NCI-H526 (cell line): ENCODE measurements at places on chromosomes 6 and 20.

GRCh38 chr20:1370548-1371110 lies 22.2 kb downstream of the FKBP1A start:
- no peak for DNase-seq

DNA sequence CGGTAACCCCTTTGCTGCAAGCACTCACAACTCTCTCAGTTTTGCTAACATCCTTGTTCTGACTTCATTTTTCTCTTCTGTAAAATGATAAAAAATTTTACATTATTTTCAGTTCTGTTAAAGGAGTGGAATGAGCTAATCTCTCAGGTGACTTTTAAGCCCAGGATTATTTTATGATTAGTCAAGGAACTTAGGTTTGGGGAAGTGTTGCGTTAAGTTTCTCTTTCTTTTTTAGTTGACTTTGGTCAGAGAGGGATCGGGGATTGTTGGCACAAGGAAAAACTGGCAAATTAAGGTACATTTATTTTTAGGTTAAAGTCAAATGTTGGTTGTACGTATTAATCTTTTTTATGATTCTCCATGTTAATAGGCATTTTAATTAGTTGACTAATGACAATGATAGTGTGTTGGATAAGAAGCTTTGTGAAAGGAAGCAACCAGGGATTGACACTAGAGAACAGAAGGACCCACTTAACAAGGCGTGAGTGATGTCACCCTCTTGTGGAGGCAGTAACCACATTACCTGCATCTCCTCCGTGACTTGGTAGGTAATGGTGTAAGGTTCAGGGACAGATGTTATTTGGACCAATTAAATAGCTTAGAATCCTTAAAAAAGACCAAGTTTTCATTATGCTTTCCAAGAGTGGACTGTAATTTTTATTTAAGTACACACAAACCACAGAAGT lies 31.6 kb downstream of the CD83 start:
- no peak for DNase-seq

- DNase-seq: no peak
These were observed 232.5 kb downstream of the TFAP2C start for GRCh38 chr20:56861590-56861989.

DNA sequence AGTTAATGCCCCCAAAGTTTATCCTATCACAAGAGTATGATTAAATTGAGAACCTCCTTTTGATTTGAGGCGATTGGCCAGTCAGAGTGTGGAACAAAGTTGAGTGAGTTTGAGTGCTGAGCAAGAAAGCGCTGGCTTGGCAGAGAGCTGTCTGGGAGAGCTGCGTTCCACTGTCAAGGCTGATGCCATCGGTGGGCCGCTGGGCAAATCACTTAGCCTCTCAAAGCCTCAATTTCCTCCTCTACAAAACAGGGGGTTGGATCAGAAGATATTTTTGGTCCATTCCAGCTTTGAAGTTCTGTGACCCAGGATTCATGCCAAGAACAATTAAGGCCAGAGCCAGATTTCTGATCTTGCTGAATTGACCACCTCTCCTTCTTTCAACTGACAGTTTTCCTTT lies 60.2 kb downstream of the TMEM242 start:
- no peak for DNase-seq

GRCh38 chr6:57198926-57199636 lies 23.0 kb downstream of the RAB23 start:
- no peak for DNase-seq

GRCh38 chr6:4582506-4583417 lies 193.4 kb upstream of the CDYL start:
- no peak for DNase-seq

- no peak for DNase-seq
These were observed at the start of gene VSX1 for GRCh38 chr20:25081730-25082497. VSX1 (minus strand) TSS chr20:25082141; CDS start chr20:25082096, 45 bp downstream.

GRCh38 chr6:159389695-159390094 lies 220.5 kb downstream of the FNDC1 start:
- no peak for DNase-seq

DNA sequence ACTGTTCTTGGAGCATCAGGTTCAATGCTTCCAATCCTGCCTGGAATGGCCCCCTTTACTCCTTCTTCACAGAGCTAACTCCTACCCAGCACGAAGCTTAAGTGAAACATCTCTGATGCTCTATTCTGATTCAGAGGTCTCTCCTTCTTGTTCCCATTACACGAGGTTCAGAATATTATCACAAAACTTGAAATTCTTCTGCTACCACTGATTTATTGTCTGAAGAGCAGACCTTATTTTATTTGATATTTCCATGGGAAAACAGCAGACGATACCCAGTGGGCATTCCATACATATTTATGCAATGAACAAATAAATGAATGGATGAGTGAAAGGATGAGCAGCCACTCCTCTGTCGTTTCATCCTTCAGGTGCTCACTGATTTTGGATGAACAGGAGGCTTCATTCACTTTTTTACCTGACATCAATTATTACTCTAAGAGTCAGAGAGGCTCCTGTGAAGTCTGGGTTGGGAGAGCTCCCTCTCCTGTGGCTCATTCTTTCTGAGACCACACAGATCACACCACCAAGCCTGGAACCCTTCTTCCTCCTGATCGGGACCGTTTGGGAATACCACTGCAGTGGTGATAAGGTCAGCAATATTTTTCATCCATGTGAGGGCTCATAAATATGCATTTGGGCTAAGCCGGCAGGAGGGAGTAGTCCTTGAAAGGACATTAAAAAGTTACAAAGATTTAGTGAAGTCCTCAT lies 25.8 kb downstream of the SMLR1 start:
- no peak for DNase-seq

- no peak for DNase-seq
These were observed 41.6 kb upstream of the TFAP2C start for GRCh38 chr20:56587307-56588041.

GRCh38 chr6:11362564-11362963 lies 130.1 kb upstream of the NEDD9 start:
- no peak for DNase-seq

DNA sequence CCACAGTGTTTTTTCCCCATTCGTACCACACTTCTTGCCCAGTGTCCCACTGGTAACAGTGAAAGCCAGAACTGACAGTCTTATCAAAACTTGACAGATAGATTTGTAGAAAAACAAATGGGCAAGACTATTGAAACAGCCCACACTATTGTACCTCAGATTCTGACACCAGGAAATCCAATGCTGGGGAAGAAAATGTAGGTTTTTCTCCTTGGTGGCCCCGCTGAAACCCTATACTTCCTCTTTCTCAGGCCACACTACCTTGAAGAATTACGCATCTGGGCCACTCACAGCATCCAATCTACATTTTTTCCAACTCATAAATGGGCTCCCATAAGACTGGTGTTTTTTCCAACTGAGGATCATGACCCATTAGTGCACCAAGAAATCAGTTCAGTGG lies 90.9 kb upstream of the HDDC2 start:
- DNase-seq: no peak

DNA sequence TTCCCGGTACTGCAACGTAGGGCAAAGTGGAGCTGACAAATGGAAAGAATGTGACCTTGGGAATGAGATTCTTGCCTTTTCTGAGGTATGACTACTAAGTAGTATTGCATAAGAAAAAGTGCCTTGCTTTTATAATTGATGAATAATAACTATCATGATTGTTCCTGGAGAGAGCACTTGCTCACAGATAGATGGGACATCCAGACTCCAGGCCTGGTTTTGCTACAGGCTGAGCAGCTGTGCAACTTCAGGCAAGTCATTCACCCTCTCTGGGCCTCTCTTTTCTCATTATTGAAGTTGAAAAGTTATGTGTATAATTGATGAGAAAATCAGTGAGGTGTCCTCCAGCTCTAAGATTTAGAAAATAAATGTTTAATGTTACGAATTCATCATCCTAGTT lies 53.6 kb upstream of the MBOAT1 start:
- DNase-seq: no peak
